ENCODE measurements at places on chromosomes 13 and 19. TPM values are rescaled to one million over a fixed set of nuclear protein-coding genes. Genes with fewer than 3 reads are reported as not detected.

Gene UPF1
- polyA plus RNA-seq: 31.4 TPM

Gene ZNF324
- polyA plus RNA-seq: 3.3 TPM

Gene OLFM4
- polyA plus RNA-seq: 0.52 TPM

Gene PRX
- polyA plus RNA-seq: 5.7 TPM

Gene ZNF329
- 4.8 TPM for polyA plus RNA-seq

Gene HTR2A
- 0.32 TPM for polyA plus RNA-seq

Gene ZNF28
- 2.0 TPM for polyA plus RNA-seq

Gene SYCN
- polyA plus RNA-seq: not detected

Gene NCAN
- not detected for polyA plus RNA-seq

Gene IFI30
- 10.1 TPM for polyA plus RNA-seq

Gene SLITRK5
- polyA plus RNA-seq: 0.09 TPM

Gene ILF3
- polyA plus RNA-seq: 74.2 TPM

Gene TUBA3C
- polyA plus RNA-seq: 0.14 TPM

Gene DIRAS1
- 155 TPM for polyA plus RNA-seq

Gene CEACAM7
- polyA plus RNA-seq: not detected

Gene MBD3L3
- polyA plus RNA-seq: not detected

Gene C19orf53
- 233 TPM for polyA plus RNA-seq

Gene KLHL1
- polyA plus RNA-seq: not detected

Gene C19orf33
- 4.3 TPM for polyA plus RNA-seq

Gene CA11
- polyA plus RNA-seq: 16.6 TPM

Gene POMP
- polyA plus RNA-seq: 147 TPM

Gene ABHD8
- 15.8 TPM for polyA plus RNA-seq

Gene MISP
- polyA plus RNA-seq: 0.02 TPM

Gene CYP2B6
- polyA plus RNA-seq: not detected

Gene TMEM59L
- polyA plus RNA-seq: 4.8 TPM

GRCh38 chr19:49573425-49573824, 6.9 kb downstream of the NOSIP start:
- no peak for DNase-seq

DNA sequence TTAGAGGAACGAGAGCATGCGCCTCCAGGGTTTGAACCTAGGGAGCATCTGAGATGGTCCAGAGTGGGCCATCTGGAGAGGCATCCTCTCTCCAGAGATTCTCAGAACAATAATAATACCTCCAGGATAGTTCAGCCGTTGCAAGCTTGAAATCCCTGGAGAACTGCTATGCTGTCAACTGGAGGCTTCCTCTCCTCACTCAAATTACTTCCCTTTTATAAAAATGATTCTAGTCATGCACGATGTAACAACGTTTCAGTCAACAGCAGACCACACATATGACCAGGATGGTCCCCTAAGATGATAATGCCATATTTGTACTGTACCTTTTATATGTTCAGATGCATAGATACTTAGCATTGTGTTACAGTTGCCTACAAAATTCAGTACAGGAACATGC, 108.7 kb downstream of the SHISA2 start:
- DNase-seq: no peak

DNA sequence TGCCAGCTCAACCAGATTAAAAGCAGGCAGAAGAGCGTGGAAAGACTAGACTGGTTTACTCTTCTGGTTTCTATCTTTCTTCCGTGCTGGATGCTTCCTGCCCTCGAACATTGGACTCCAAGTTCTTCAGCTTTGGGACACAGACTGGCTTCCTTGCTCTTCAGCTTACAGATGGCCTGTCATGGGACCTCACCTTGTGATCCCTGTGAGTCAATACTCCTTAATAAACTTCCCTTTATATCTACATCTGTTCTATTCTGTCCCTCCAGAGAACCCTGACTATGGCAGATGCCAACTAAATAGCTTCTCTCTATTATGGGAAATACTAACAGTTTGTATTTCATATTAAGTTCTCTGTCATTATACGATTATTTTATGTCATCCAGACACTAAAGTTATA, 609.1 kb downstream of the LMO7 start:
- DNase-seq: no peak

- peak; percentile 88 for DNase-seq
Measured at GRCh38 chr19:17394891-17395415, 957 bp upstream of the CCDC194 start.

GRCh38 chr19:43624933-43625332, 5.5 kb upstream of the ZNF428 start:
- peak; percentile 83 for DNase-seq

DNA sequence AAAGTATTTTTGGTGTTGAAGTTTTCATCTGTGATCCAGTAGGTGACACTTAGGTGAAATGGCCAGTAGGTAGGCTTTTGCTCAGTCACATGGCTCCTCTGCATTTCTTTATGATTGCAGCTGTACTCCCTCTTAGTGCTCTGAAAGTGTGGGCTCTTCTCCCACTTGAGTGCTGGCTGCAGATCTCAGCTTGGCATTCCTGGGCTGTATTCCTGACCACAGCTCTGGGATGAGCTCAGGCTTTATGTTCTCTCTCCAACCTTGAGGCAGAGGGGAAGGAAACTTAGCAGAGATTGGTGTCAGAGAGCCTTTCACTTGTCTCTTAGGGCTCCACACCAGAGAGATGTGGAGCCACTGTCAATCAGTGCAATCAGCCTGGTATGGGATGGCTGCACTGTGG, 254.3 kb downstream of the NDFIP2 start:
- no peak for DNase-seq

GRCh38 chr19:12899891-12900518, 9.0 kb downstream of the GCDH start:
- DNase-seq: no peak

DNA sequence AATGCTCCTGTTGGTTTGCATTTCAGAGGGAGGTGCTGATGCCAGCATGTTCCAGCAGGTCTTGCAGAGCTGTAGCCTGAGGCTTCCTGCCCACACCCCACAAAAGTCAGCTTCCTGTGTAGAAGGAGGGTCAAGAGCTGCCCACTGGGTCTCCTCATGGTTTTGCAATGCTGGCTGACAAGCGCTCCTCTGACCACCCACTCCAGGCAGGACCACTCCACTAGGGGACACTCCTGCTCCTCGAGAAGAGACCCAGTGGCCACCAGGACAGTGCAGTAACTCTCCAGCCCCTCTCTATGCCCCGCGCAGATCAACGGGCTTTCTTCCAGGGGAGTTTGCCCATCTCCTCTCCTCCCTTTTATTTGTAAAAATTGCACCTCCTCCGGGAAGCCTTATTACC, 72.9 kb upstream of the UQCRFS1 start:
- DNase-seq: no peak

- DNase-seq: no peak
Measured at GRCh38 chr13:37715606-37716015, 117.0 kb upstream of the POSTN start.

- DNase-seq: no peak
Measured at GRCh38 chr19:19226204-19226603, 14.4 kb downstream of the NCAN start.

DNA sequence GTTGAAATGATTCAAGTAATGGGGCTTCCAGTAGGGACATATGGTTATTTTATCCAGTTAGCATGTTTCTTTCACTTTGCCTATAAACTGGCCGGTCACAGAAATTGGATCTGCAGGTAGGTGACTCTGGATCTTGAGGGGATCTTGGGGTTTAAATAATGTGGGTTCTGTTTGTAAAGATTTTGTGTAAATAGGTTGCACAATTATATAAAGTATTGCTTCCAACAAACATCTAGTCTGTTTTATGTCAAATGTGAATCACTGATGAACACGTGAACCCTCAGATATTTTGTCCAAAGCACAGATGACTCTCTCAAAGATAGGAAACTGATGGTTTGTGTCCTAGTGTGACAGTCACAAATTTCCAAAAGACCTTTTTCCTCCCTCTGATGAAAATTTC, 98.4 kb downstream of the ZIC5 start:
- DNase-seq: no peak

GRCh38 chr13:107743983-107744382, 471.4 kb downstream of the LIG4 start:
- no peak for DNase-seq

- DNase-seq: peak; percentile 28
Measured at GRCh38 chr19:42132030-42132628, at the start of gene POU2F2. Gene POU2F2 (minus strand): TSS chr19:42132446. CDS start chr19:42132411, 35 bp downstream.

DNA sequence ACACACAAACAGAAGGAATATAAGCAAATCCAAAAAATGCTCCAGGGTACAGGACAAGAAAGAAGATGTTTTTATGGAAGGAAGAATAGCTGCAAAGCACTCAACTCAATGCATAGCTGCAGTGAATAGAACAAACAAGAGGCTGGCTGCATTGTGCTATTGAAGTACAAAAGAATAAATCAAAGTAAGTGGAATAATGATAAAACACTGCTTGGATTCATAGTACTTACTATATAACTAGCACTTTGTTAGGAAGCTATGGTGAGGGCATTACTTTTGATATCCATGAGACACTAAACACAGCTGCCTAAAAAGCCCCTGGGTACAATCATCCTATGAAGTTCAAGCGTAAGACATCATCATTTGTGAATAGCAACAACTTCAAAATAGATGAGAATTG, 350.1 kb downstream of the PCDH9 start:
- DNase-seq: no peak

DNA sequence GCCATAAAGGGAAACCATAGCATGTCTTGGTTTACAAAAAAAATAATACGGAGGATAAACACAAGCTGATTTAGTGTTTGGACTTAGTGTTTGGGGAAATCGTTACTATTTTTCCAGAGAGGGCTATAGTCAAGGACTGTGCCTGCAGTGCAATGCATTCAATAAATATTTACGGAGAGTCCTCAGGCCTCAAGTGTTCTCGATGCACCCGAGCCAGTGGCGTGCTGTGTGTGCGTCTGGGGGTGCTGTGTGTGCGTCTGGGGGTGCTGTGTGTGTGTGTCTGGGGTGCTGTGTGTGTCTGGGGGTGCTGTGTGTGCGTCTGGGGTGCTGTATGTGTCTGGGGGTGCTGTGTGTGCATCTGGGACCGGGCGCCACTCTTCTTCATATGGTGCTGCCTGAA, 71.7 kb upstream of the GTF3A start:
- DNase-seq: no peak

GRCh38 chr19:7988307-7988706, 17.1 kb downstream of the ELAVL1 start:
- no peak for DNase-seq

- no peak for DNase-seq
Measured at GRCh38 chr19:47133021-47133471, 2.4 kb downstream of the SAE1 start.

GRCh38 chr13:75151081-75151643, 330.8 kb downstream of the TBC1D4 start:
- DNase-seq: no peak

GRCh38 chr13:99614465-99614885, 113.2 kb downstream of the TM9SF2 start:
- DNase-seq: no peak

GRCh38 chr13:79637133-79637763, 156.3 kb downstream of the NDFIP2 start:
- DNase-seq: peak; percentile 94

GRCh38 chr13:59178344-59178743, 985.4 kb downstream of the DIAPH3 start:
- DNase-seq: no peak

- no peak for DNase-seq
Measured at GRCh38 chr19:54133312-54133956, 4.1 kb upstream of the CNOT3 start.

DNA sequence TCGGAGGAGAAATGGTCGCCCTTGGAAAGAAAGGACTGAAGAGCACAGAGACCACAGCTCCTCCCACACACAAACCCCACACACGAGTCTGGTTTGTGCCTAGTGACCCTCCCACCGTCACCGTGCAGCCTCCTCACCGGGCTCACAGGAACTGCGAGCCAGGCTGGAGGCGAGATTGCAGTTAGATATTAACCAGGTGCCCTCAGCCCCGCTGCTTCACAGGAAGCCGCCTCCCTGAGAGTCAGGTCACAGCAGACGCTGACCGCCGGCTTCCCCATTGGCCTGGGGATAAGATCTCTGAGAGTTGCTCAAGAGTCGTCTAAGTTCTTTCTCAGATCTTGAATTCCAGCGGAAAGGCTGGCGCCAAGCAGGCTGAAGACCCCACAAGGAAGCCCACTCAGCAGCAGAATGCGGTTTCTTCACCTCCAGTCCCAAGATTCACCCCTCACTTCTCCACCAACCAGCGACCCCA, 870 bp downstream of the ZNF44 start:
- peak; percentile 61 for DNase-seq

DNA sequence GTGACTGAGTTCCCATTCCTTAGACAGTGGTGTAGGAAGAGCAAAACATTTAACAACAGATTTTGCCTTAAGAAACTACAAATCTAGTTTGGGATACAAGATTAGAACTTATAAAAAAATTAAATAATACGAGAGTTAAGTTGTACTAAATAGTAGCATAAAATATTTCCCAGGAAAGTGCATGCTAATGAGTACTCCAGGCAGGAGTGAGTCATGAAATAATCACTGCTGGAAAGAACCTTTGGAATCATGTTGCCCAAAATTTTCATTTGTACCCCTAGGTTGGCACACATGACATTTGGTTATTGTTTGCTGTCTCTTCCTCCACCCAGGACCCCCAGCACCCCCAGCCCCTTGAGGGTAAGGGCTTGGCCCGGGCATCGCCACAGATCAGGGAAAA, 26.3 kb upstream of the KL start:
- DNase-seq: no peak

- no peak for DNase-seq
Measured at GRCh38 chr13:31773538-31773937, 34.2 kb downstream of the RXFP2 start.

- no peak for DNase-seq
Measured at GRCh38 chr19:5037936-5038335, 69.0 kb downstream of the KDM4B start.

DNA sequence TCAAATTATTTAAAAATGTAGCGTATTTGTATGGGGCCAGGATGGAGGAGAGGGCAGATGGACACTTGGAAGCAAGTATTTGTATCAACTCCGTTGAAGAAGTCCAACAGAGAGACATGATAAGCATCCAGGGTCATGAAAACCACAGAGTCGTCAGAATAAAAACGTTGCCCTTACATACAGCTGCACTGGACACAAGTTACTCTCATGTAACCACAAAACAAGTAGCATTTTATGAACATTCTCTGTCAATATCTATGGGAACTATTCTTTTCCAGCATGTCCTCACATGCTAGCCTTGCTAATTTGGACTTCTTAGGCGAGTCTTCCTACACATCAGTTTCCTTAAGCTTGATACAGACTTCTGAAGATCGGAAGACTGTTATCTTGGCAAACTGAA, 35.0 kb downstream of the EFNB2 start:
- no peak for DNase-seq

DNA sequence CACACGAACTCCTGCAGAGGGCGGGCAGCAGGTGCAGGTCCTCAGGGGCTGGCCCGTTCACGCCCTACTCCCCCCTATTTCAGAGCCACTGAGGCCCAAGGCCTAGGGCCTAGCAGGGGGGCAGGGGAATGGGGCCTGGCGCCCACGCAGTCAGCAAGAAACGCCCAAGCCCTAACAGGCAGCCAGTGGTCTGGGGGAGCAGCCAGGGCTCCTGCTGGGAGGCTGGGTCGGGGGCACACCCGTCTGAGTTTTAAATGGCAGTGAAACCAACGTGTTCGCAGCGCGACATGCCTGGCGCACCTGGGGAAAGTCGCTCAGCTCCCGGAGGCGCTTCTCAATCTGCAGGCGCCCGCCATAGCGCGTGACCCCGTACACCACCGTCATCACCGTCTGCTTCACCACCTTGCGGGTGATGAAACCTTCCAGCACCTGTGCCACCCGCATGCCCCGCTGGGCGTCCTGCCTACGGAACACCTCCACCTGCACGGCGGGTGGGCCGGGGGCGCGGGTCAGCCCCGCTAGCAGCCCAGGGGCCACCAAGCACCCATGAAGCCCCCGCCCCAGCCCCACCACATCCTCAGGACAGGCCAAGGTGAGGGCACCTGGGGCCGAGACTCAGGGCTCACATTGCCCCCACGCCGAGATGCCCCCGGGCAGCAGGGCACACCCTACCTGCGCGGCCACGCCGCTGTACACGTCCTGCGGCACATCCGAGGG, 13.9 kb downstream of the POLRMT start:
- no peak for DNase-seq
